ENCODE measurements at places on chromosomes 11 and 22.

DNA sequence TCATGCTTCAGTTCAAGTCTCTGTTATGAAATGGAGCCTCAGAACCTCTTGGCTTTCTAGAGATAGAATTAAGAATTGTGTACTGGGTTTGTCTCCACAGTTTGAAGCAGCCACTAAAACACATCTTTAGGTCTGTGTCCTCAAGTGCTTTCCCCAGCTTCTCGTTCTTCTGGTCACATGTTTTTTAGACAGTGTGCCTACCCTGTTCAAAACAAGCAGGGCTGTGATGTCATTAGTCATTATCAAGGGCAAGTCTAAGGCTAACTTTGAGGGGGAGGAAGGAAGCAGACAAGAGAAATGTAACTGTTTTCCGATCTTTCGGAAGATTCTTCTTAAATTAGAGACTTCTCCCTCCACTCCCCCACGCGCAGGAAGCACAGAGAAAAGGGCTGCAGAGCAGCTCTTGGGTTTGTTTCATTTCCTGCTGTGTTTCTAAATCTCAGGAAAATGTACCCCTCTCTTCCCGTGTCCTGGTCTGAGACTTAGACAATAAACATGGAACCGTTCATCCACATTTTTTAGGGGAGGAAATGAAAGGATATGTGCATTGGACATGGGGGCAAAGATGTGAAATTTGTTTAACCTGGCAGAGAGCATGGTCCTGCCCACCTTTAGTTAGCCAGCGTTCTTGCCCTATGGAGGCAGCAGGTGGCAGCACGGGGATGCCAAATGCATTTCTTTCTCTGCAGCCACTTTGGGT, 3.1 kb downstream of the AKIP1 start:
- no peak for DNase-seq

GRCh38 chr11:59960502-59961381, 3.1 kb upstream of the OOSP4A start:
- DNase-seq, result no peak

- no peak for DNase-seq
Observed at GRCh38 chr11:30322191-30322590, 713 bp upstream of the ARL14EP start.

- peak; percentile 35 for DNase-seq
Observed at GRCh38 chr11:18727479-18728236, 1.7 kb upstream of the IGSF22 start.

DNA sequence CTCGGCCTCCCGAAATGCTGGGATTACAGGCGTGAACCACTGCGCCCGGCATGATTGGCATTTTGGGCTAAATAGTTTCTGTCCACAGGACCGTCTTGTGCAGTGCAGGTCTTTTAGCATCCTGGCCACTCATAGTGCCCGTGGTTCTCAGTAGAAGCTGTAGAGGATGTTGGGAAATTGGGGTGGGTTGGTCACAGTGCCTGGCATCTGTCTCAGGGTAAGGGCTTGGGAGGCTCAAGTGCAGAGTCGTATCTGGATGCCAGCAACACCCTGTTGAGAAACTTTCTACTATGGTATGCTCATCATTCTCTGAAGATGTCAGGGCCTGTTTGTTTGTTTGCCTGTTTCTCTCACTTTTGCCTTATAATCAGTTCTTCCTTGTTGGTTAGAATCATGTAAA, 21.9 kb downstream of the UBE2L3 start:
- DNase-seq, result no peak

GRCh38 chr11:27211370-27212127, 151.5 kb downstream of the CCDC34 start:
- DNase-seq, result peak; percentile 7

GRCh38 chr11:22989371-22989770, 129.1 kb upstream of the CCDC179 start:
- no peak for DNase-seq

GRCh38 chr11:31645747-31646146, 136.2 kb downstream of the ELP4 start:
- DNase-seq, result peak; percentile 33

- no peak for DNase-seq
Observed at GRCh38 chr22:17774206-17774925, at the start of gene BID. BID (minus strand) TSS chr22:17774469; CDS start chr22:17750116, 24,353 bp downstream.

GRCh38 chr11:14137284-14137683, 174.8 kb downstream of the SPON1 start:
- no peak for DNase-seq

GRCh38 chr11:86150847-86151173, 81.9 kb upstream of the PICALM start:
- no peak for DNase-seq

DNA sequence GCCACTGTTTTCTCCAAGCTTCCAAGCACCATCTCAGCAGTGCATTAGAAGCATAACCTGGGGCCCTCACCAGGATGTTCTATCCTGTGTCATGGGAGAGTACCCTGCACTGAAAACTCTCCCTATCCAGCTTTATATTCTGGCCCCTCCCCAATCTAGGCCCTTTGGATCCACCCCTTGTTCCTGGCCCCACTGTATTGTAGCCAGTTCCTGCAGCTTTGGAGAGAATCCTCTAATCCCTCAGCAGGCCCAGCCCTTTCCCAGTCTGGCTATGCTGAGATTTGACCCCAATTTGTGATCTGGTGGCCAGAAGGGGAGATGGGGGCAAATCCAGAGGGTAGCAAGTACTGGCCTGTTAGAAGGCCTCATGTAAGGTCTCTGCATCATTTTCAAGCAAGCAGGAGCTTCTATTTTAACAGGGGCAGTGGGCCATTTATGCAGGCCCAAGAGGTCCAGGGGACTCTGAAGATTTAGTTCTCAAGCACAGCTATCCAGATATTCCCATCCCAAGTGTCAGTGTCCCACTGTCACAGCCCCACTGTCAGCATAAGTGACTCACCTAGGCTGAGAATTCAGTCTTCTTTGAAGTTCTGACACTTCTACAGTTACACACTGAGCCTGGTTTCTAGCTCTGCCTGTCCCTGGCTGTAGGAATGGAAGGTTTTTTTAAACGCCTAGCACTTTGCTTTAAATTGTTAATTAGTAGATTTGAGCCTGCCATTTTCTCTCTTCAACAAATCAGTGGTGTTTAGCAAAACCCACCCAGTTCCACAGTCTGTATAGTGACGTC, 589.5 kb upstream of the CADM1 start:
- no peak for DNase-seq

GRCh38 chr22:45225732-45226502, 14.8 kb downstream of the KIAA0930 start:
- no peak for DNase-seq

DNA sequence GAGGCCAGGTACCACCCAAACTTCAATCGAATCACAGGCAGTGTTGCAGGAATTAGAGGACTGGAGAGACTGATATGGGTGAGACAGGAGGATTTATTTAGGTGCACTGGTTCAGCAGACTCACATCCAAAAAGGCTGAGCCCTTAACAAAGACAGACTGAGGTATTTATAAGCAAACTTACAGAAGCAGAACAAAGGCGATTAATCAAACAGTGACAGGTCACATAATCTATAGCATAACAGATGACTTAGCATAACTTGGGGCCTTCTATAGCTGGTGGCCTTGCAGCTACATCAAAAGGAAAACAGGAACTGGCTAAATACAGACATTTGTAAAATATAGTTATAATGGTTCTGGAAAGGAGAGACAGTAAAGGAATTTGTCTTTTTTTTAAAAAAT, 2.1 kb downstream of the APOBEC3B start:
- no peak for DNase-seq

DNA sequence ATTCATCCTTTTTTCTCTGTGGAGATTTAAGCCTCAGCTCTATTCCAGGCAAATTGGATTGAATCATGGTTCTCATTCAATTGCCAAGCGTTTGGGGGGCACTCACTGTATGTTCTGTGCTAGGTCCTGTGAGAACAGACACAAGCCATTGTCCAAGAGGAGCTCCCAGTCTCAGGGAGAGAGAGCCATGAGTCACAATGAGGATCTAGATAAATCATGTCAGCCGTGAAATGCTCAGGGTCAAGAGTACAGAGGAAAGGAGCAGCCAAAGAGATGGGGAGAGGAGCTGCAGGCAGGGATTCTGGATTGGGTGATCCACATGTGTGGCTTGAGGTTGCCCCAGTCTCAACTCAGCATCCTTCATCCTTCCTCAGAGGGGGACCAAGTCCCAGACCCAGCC, 93.6 kb downstream of the FEZ1 start:
- no peak for DNase-seq

GRCh38 chr22:48649031-48649430, 1178.6 kb downstream of the BRD1 start:
- no peak for DNase-seq

DNA sequence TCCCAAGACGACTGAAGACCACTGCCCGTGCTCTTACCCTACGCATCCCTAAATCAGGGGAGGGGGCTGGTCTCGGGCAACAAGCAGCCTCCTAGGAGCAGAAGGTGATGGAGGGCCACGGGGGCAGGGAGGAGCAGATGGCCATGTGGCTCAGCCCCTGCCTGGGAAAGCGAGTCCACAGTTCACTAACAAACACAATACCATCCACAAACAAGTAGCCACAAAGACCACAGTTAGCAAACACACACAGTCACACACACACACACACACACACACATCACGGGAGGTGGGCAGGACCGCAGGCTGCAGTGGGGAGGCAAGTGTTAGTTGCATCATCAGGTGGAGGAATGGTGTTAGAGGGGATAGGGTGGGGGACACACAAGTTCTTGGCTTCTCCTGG, 13.2 kb upstream of the FXYD2 start:
- no peak for DNase-seq

DNA sequence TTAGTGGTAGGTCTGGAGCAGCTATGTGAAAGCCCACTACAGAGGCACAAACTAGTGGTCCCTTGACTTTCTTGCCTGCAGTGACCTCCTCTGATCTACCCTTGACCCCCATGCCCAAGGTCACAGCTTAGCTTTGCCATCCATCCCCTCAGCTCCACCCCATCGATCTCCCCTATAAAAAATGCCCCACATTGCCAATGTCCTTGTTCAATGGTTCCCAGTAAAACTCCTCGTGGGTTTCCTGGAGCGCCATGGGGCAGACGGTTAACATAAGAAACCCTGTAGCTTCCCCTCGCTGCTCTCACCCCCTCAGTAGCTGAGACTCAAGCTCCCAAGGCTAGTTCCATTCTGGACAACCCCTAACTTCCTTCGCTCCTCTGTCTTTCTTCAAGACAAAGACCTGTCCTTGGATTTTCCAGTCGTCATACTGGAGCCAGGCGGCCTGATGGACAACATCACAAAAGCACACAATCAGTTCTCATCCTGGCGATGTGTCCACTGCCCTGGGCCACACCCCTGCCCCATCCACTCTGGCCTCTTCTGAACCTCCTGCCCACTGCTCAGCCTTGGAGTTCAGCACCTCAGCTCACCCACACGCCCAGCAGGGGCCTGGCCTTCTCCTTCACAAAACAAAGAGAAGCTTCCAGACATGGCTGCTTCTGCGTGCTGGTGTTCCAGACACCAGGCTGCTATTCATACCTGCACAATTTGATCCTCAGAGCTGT, 1429.3 kb downstream of the BRD1 start:
- DNase-seq, result no peak

GRCh38 chr22:25137577-25138525, 61.8 kb upstream of the CRYBB3 start:
- peak; percentile 4 for DNase-seq

DNA sequence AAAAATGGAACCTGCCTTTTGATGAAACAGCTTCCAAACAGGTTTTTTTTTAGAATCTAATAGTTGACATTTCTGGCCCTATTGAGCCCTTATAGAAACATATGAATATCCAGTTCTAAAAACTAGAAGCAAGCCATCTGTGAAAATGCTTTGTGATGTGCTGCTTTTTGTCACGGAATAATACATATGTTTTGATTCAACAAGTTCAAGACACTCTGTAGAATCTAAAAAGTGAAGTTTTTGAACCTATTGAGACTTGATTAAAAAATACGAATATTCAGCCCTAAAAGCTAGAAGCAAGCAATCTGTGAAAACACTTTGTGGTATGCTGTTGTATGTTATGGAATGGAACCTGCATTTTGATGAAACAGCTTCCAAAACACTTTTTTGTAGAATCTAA, 106.7 kb upstream of the VPREB1 start:
- DNase-seq, result no peak

DNA sequence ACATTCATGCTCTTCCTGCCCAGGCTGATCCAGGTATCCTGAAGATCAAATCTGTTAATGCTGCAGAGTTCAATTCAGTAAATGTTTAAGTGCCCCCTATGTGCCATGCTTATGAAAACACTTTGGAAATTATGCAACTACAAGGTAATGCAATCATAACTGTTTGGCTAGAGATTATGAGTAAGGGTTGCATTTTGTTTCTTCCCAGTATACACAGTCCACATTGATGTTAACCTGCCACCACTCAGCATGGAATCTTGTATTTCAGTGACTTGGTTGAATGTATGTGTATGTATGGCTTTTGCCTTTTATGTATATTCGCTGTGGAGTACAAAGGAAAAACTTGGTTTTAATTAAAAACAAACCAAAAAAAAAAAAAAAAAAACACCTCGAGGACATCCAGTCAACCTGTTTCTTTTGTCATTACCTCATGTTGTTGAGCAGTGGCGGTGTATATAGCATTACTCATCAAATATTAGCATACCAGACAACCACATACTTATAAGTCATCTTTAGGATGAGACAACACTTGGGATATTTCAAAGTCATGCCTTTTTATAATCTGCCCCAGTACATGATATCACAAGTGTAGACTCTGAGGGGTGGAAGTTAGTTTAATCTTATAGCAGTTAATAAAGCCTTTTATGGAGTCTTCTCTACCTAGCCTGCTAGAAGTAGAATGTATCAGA, 86.1 kb upstream of the HORMAD2 start:
- DNase-seq, result no peak

DNA sequence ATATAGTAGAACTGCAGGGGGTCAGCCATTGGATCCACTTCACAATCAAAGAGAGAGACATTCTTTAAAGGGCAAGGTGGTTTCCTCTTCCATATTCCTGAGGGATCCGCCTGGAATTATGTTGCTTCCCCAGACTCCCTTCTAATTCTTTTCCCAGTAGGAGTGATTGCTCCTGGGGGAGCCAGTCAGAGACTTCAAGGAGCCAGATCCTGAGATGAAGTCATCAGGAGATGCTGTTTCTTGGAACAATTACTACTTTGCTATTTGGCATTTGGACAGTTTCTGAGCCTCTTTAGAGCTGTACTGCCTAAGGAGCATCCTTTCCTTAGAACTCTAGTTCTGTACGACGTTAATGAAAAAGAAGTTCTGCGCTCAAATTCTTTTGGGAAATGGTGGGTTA, 1.9 kb upstream of the OR9Q2 start:
- DNase-seq, result no peak

- no peak for DNase-seq
Observed at GRCh38 chr11:27031754-27032153, 8.9 kb upstream of the BBOX1 start.
